Activated CD8-positive, alpha-beta T cell treated with anti-CD3 and anti-CD28 coated beads, Interleukin-2, amount 10 ng/mL, durations not matched to agents 7 days and 5 days (primary cell): ENCODE measurements at places on chromosomes 4 and X.

- peak; percentile 84 for DNase-seq
Measured at GRCh38 chrX:136577552-136577951, 45.5 kb downstream of the VGLL1 start.

GRCh38 chrX:39693298-39693697 lies 404.5 kb downstream of the BCOR start:
- no peak for DNase-seq

GRCh38 chrX:153966283-153966688 lies 5.3 kb downstream of the HCFC1 start:
- DNase-seq = no peak

- no peak for DNase-seq
Measured at GRCh38 chrX:11282043-11282442, 11.2 kb upstream of the AMELX start.

DNA sequence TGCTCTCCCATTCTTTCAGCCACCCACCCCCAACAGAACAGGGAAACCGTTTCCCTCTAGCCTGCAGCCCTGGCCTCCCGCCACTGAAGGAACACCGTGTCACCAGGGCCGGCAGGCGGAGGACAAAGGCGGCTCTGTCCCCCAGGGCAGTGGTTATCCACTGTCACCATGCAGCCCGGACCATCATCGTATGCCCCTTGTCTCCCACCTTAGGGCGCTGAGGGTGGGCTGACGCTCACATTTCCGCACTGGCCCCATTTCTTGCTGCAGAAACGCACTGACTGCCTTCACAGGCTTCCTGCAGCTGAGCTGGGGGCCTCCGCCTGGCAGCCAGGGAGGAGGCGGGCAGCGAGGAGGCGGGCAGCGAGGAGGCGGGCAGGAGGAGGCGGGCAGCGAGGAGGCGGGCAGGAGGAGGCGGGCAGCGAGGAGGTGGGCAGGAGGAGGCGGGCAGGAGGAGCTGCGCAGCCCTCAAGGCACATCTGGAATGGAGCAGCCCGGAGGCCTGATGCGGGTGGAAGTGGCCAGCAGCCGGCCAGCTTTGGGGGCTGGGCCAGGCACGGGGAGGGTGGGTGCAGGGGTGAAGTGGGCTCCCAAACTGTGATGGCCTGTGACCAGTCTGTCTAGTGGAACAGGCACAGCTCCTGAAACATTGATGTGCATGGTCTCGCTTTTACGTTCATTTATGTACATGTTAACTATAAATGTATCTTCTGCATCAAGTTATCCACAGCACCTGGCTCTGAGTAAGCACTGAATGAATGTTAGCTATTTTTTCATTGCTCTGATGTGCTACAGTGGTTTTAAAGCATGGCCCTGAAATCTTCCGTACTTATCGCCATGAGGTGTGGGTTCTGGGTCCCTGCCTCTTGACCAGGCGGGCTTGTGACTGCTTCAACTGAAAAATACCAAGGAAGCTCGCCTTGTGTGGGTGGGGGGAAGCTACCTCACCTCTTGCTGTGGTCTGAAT lies 20.6 kb upstream of the KIAA0232 start:
- DNase-seq = peak; percentile 48

GRCh38 chr4:85127653-85128052 lies 161.2 kb upstream of the WDFY3 start:
- DNase-seq = no peak

DNA sequence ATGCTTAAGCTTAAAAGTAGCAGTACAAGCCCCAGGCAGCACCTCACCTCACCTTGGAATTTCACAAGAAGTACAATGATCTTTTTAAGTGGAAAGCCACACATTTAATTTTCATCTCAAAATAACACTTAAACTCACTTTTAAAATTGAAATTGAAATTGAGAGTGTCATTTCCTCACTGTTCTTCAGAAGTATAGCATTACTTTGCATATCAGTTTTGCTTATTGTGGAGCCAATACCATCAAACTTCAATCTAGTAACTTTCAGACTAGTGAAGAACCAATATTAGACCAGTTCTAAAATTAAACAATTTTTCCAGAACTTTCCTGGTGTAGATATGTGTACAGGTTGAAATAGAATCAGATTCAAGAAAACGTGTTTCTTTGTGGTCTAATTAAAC lies 242.4 kb downstream of the NDST4 start:
- DNase-seq = no peak

- peak; percentile 13 for DNase-seq
Measured at GRCh38 chr4:5470318-5471198, 237.8 kb downstream of the EVC2 start.

GRCh38 chrX:149762696-149763614 lies 10.9 kb upstream of the HSFX1 start:
- no peak for DNase-seq

GRCh38 chrX:31371956-31372355 lies 300.1 kb upstream of the FTHL17 start:
- DNase-seq = no peak

DNA sequence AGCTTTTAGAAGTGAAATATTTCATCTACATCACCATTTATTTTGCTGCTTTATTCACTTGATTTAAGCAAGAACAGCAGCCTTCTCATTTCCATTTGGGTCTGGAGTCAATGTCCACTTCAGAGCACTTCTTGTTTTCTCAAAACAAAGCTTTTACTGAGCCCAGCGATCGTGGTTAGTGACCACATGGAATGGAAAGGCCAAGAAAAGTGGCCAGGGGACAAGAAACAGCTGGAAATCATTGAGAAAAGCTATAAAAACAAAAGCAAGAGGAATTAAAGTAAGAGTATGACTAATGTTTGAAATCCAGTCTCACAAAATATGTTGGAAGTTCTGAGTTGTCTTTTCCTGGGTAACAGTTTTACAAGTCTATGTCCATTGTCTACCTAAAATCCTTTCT lies 328.4 kb upstream of the INTU start:
- no peak for DNase-seq

DNA sequence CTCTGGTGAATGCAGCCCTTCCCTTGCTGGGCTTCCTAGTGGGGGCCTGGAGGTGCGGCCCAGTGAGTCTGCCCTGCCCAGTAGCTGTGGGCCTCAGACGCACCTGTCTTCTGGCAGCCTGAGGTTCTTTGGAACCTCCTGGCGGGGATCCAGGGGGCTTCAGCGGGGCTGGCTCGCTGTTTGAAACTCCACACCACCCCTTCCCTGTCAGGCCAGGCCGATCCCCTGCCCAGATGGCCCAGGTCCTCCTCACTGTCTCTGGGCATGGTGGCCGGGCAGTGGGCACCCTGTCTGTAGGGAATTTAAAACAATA lies 10.7 kb upstream of the NKX1-1 start:
- DNase-seq = peak; percentile 14

DNA sequence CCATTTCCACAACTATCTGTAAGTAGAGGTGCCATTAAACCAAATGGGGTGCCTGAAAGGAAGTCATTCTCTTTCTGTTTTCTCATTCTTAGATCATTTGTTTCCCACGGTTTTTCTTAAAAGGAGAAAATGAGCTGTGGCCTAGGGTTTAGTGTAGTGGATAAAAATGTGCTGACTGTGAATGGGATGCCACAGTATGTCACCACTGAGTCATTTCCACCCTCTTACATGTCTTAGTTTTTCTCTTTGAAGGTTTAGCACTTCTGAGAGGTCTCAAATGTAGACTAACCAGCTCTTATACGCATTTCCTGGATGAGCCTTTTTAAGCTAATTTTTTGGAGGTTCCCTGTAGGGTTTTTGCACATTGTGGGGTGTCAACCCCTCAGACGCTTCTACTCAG lies 244.5 kb upstream of the SPANXN1 start:
- DNase-seq = no peak

DNA sequence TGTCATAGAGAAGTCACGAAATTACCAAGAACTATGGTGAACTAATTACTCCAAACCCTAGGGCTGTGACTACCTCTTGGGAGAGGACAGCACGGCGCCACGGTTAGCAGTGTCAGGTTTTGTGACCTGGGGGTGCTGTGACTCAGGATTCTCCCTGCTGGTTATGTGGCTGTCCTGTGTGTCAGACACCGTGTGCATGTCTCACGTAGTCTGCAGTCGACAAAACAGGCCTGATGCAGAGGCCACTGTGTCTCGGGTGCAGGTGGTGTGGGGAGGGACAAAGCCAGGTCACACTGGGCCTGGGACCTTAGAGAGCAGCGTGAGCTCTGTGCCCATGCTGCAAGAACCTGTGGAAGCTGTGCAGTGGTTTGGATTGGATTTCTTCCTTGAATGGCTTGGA lies 34.1 kb downstream of the TNIP2 start:
- no peak for DNase-seq

GRCh38 chr4:38684951-38685844 lies 21.2 kb downstream of the KLF3 start:
- no peak for DNase-seq

DNA sequence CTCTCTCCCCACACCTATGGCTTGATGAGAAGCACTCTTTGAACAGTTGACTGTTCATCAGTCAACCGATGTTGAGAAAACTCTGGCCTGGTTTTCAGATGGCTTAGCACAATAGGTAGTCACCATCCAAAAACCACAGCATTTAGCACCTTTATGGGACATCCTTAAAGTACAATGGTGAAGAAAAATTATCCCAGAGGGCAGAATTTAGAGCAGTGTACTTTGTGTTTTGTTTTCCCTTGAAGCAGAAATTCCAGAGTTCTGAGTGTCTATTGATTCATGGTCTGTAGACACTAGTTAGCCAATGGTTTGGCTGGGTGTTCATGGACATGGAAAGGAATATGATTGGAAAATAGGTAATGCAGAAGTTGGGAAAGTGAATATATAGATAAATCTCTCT lies 487.0 kb downstream of the PDHA2 start:
- no peak for DNase-seq

DNA sequence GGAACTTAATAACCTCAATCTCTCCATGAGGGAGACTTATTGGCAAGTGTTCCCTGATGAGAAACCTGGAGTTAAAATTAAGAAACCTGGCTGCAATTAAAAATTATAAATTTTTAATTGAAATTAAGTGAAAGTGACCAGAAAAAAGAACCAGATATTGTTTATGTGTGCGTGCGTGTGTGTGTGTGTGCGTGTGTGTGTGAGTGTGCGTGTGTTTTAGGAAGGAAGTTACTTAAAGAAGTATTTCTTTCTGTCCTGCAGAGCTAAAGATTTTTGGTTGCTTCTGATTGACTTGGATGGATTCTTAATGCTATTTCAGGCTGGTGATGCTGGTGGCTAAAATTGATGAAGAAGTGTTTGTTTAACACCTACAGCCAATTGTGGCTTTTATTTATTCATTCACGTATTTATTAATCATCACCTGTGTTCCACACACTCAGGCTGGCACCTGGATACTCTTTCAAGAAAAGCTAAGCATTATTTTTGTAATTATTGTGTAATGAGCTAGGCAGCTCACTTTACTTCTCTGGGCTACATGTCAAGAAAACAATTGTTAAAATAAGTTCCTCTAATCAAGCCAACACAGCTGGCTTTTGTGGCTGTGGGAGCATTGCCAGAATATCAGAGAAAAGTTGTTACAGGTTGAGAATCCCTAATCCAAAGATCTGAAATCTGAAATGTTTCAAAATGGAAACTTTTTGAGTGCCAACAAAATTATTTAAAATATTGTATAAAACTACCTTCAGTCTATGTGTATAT lies 68.5 kb downstream of the CEP44 start:
- no peak for DNase-seq

DNA sequence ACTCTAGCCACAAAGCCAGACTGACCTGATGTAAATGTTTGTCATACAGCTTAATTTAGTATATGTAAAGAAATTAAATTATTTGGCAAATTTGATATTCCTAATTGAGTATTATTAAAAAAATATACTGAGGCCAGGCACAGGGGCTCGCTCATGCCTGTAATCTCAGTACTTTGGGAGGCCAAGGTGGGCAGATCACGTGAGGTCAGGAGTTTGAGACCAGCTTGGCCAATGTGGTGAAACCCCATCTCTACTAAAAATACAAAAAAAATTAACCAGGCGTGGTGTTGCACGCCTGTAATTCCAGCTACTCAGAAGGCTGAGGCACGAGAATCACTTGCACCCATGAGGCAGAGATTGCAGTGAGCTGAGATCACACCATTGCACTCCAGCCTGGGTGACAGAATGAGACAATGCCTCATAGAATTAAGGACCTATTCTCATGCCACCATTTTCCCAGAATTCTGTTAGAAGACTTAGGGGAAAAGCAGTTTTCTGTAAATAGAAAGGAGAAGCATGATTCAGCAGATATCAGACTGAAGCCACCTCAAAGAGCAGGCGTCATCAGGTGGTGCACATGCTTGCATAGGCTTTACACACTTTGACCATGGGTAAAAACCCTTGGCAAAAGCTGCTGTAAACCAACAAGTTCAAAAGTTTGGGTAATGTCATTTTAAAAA lies 6.1 kb downstream of the UBQLN2 start:
- no peak for DNase-seq

DNA sequence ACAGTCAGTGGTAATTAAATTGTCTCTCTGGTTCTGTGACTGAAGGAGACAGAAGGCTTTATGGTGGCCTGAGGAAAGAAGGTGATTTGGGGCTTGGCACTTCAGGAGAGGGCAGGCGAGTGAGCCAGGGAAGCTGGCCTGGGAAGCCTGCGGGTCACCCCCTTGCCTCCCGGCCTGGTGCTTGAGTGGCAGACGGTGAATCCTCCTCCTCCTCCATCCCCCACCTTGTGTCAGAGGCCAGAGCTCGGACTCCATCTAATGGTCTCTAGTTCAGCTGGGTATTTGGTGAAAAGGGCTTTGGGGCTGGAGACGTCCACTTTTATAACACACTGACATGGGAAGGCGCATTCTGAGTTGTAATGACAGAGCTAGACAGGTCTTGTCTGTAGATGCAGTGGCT lies 8.7 kb downstream of the TMEM187 start:
- DNase-seq = peak; percentile 20

- no peak for DNase-seq
Measured at GRCh38 chr4:146302822-146303221, 88.5 kb downstream of the REELD1 start.

DNA sequence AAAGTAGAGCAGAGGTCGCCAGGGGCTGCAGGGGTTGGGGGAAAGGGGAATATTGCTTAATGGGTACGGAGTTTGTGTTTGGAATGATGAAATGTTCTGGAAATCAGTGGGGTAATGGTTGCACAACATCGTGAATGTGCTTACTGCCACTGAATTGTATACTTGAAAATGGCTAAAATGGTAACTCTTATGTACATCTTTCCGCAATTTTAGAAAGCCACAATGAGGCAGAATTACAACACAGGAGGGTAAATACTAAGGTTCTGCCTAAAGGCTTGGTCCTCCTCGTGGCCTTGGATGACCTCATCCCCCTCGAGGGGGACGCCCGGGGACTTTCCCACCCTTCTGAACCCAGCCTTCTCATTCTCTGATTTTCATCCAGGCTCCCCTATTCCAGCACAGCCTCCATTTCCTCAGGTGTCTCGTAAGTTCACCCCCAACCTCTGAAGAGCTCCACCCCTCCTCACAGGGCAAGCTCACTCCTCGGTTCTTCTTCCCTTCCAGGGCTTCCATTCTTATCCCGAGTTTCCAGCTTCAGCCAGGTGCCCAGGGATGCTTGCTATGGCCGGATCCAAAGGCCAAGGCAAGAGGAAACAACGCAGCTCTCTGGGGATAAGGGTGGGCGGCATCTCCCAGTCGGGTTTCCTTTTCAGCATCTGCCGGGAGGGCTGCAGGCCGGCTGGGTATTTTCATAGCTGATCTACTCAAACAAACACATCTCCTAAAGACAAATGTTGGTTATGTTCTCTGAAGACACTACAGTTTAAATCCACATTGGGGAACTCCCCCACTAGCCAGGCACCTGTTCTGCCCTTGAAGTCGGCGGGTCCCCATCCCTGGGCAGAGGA lies 71.3 kb upstream of the ACSL1 start:
- no peak for DNase-seq

GRCh38 chrX:111568354-111568753 lies 56.9 kb downstream of the SERTM2 start:
- DNase-seq = no peak

GRCh38 chr4:67327245-67328017 lies 217.9 kb downstream of the CENPC start:
- DNase-seq = peak; percentile 71

- no peak for DNase-seq
Measured at GRCh38 chrX:101263766-101264165, 27.4 kb downstream of the TAF7L start.
